Dorsolateral prefrontal cortex (tissue), 122 donors: ENCODE measurements at places on chromosomes 7 and 10. TPM values are rescaled to one million over a fixed set of nuclear protein-coding genes. Genes with fewer than 3 reads are reported as not detected.

DNA sequence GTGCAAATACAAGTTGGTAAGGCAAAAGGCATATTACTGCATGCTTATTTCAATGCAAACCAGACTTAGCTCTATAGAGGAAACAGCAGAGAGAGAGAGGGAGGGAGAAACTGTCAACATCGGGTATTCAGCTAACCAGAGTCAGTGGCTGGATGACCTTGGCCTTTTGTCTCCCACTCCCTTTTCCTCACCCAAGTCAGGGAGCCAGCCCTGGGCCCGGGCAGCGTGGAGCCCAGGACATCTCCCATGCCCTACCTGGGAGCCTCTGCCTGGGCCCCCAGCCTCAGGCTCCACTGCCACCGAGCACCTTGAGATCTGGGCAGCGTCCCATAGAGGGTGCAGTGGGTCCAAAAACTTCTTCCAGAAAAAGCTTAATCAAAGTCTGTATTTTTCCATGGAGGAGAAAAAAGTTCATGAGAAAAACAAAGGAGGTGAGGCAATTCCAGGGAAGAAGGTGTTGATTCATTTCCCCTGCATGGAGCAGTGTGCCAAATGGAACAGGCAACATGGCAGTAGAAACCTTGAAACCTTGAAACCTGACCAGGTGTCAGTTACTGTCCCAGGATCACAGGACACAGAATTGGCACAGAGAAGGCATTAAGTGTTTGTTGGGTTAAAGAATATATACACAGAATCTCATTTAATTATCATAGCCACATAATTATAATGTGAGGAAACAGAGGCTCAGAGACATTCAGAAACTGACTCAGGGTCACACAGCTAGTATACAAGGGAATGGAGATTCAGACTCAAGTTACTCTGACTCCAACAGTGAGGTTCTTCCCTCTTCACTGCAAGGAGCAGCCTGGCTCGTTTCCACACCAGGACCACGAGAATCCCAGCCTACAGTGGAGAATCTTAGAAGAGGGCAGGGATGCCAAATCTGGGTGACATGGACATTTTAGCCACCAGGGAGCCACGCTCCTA lies 5.8 kb upstream of the NCOA4 start:
- DNase-seq: no peak

Gene OPN1SW
- not detected for total RNA-seq

- DNase-seq: no peak
Measured at GRCh38 chr10:52343439-52343838, 29.4 kb downstream of the DKK1 start.

- no peak for DNase-seq
Measured at GRCh38 chr7:95922191-95922590, 149.8 kb downstream of the DYNC1I1 start.

GRCh38 chr7:149214020-149214720 lies 18.8 kb downstream of the ZNF282 start:
- no peak for DNase-seq

Gene PDE1C
- 120 TPM for total RNA-seq

Gene HOXA13
- not detected for total RNA-seq

DNA sequence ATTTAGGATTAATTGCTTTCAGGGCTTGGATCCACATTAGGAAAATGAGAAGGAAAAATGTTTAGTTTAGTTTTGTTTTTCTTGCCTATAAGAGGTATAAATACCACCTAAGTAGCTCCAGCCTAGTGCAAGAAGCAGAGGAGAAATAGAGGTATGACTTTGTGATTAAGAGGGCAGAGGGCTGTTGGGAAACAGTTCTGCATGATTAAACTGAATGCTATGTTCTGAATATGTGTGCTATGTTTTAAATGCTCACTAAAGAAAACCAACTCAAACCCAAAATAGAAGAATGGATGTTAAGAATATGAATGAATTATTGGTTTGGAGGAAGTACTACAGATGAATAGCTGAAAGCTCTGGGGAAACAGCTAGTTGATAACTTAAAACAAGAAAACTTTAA lies 7.6 kb downstream of the CALCR start:
- no peak for DNase-seq

Gene CLCN1
- total RNA-seq: 0.14 TPM

Gene CFAP70
- total RNA-seq: 8.1 TPM

DNA sequence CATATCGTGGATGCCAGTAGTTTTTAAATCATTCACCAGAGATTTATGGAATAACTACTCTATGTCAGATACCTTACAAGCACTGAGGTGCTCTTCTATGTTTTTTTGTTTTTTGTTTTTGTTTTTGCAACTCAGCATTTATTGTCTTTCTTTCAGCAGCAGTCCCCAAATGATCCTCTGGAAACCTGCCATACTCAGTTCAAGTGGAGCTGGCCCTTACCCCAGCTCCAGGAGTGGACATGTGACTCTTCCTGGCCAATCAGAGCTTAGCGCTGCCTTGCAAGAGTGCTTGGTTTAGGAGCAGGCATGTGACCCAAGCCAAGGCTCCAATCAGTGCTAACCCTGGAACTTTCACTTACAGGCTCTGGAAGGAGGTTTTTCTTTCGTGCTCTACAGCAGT lies 356.6 kb upstream of the ZMIZ1 start:
- DNase-seq: no peak

DNA sequence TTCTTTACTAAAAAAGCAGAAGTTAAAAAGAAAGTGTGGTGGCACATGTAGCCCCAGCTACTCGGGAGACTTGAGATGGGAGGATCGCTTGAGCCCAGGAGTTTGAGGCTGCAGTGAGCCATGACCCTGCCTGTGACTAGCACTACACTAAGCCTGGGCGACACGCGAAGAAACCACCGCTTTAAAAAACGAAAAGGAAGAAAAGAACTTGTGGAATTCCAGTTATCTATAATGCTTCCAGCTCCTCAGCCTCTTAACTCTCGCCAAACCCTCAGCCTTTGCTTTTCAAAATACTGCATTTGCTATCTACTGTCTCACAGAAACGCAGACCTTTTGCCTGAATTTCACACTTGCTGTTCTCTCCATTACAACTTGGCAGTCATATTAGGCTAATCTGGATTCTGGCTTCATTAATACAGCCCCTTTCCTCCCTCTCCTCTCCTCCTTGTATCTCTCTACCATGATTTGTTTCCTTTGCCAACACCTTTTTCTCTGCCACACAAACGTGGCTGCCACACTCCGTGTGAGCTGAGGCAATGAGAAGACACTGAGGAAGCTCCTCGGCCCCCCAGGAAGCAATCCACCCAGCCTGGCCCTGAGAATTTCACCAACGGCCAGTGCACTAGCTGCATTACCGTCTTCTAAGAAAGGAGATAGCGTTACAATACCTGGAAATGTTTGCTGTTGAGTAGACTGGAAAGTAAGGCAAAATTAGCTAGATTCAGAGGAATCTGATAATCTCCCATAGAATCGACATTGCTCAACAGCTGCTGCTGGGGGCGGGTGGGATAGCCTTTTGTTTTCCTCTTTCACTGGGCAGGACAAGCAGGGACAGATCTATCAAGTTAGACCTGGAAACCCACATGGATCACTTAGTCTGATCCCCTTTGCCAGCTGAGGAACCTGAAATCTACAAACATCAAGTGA lies 37.2 kb downstream of the CALML5 start:
- no peak for DNase-seq

Gene MUC12
- 5.9 TPM for total RNA-seq

GRCh38 chr7:92765725-92766124 lies 70.6 kb downstream of the CDK6 start:
- DNase-seq: no peak

GRCh38 chr10:103778358-103779139 lies 76.8 kb downstream of the SH3PXD2A start:
- DNase-seq: no peak

Gene PDZD7
- 23.1 TPM for total RNA-seq

Gene CYP2C18
- total RNA-seq: not detected

GRCh38 chr7:155647302-155647701 lies 2.8 kb downstream of the RBM33 start:
- DNase-seq: no peak

DNA sequence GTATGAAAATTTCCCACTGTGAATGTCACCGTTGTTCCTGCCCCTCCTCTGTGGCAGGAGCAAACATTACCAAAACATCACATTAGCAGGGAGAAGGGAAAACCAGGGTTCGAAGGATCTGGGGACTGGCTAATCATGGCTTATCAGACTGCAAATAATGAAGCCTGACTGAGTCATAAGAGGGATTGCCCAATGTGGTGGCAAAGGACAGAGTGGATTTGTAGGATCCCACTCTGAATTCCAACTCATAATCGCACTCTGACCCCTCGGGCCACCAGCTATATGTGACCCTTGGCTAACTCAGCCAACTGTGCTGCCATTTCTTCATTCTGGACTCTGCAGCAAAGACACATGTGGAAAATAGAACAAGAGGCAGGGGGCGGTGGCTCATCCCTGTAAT lies 347.3 kb upstream of the AUTS2 start:
- no peak for DNase-seq

GRCh38 chr10:110762849-110763211 lies 108.9 kb upstream of the PDCD4 start:
- DNase-seq: no peak

DNA sequence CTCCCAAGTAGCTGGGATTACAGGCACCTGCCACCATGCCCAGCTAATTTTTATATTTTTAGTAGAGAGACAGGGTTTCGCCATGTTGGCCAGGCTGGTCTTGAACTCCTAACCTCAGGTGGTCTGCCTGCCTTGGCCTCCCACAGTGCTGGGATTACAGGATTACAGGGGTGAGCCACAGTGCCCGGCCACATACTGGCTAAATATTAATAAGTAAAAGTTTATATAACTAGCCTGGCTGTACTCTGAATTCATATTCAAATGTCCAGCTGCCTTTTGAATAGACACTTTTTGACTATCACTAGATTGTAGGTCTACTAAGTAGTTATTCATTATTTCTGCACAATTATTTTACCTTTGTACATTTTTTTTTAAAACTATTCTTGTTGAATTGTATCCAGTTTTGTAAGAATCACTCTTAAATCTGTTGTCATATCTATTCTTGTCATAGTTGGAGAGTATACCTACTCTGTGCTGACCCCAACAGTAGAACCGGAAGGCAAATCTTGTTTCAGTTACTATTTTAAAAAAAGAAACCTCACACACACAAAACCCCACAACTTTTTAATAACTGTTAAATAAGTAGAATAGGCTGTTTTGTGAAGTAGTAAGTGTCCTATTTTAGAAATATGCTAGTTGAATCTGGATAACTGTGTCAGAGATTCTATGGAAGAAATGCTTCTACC lies 29.6 kb downstream of the MINPP1 start:
- DNase-seq: no peak

DNA sequence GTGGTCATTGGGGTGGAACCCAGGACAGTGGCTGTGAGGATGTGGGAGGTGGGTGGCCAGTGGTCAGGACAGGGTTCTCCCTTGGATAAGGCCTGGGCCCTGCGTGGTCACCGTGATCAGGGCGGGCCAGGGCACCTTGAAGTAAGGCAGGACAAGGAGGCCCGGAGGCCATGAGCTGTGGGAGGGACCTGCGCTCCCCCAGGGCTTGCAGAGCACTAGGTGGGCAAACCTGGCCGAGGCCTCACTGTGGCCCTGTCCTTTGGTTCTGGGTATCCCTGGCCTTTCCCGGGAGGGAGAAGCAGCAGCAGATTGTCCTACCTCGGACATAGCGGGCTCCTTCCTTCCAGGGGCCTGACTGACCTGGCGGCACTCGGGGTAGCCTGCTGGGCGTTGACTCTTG lies 144.8 kb upstream of the RET start:
- DNase-seq: no peak

GRCh38 chr7:28551331-28551730 lies 139.0 kb downstream of the CREB5 start:
- no peak for DNase-seq

GRCh38 chr10:88082391-88082790 lies 219.0 kb downstream of the PTEN start:
- DNase-seq: no peak

Gene AKR1C4
- not detected for total RNA-seq

GRCh38 chr7:24701261-24702235 lies 55.7 kb downstream of the GSDME start:
- DNase-seq: no peak

Gene JCAD
- 38.2 TPM for total RNA-seq

- no peak for DNase-seq
Measured at GRCh38 chr10:37739181-37739580, 118.2 kb downstream of the ZNF248 start.

Gene LIPJ
- 0.91 TPM for total RNA-seq

DNA sequence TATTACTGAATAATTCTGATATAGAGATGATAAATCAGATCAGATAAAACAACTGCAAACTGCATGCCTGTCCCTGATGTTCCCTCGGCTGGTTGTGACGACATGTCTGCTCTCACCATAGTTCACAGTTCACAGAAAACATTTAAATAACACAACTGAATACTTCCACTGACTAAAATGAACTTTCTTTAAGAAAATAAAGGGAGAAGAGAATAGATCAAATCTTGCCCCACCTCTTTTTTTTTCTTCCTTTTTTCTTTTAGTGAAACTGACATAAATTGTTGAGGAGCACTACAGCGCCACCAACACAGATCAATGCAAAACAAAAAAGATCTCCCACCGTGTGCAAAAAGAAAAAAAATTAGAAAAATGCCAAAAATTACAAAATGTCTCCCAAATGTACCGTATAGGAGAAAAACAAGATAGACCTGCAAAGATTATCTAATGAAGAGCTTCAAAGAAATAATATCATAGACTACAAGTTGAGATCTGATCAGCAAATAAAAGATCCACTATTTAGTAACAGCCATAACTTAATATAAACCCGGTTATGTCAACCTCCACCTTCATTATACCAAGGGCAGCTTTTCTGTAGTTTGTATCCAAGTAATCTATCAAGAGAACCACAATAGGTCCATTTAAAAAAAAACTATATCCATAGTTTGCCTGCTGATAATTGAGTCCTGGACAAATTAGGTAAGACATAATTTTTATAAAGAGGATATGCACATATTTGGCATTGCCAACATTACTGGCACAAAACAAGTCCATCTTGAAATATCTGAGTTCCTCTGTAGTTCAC lies 30.7 kb upstream of the EPC1 start:
- DNase-seq: no peak

Gene LIPF
- not detected for total RNA-seq

Gene MALRD1
- 4.7 TPM for total RNA-seq

Gene SUGCT
- 4.4 TPM for total RNA-seq

DNA sequence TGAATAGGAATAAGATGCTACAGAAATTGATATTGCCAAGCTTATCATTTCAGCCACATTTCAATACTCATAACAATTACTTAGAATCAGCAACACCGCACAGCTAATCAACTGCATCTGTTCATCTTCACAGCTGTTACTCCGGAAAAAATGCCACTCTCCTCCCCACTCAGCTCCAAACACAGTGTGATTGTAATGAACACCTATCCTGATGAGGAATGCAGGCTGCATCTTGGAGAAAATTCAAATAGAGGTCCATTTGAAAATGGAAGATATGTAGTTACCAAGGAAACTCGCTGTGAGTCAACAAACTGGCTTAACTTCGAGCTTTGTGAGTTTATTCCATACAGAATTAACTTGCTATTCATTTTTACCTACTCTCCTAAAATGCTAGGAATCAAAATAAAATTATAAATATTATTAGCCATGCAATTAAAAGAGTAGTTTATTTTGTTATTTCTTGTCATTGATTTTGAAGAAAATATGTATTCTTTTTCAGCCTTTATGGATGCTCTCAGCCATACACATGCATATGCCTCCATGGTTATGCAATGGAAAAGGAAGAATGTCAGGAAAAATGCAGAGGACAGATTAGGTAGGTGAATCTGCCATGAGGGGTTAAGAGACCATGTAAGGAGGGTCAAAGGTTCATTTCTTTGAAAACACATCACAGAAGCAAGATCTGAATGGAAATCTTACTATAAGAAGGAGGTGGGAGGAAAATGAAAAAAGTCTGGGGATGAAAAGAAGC lies 267.2 kb downstream of the POM121L12 start:
- no peak for DNase-seq

GRCh38 chr10:50648089-50648934 lies 24.6 kb upstream of the SGMS1 start:
- DNase-seq: no peak

- DNase-seq: no peak
Measured at GRCh38 chr7:1227814-1228544, 4.7 kb upstream of the UNCX start.
